ENCODE measurements at places on chromosomes 2 and 18.

DNA sequence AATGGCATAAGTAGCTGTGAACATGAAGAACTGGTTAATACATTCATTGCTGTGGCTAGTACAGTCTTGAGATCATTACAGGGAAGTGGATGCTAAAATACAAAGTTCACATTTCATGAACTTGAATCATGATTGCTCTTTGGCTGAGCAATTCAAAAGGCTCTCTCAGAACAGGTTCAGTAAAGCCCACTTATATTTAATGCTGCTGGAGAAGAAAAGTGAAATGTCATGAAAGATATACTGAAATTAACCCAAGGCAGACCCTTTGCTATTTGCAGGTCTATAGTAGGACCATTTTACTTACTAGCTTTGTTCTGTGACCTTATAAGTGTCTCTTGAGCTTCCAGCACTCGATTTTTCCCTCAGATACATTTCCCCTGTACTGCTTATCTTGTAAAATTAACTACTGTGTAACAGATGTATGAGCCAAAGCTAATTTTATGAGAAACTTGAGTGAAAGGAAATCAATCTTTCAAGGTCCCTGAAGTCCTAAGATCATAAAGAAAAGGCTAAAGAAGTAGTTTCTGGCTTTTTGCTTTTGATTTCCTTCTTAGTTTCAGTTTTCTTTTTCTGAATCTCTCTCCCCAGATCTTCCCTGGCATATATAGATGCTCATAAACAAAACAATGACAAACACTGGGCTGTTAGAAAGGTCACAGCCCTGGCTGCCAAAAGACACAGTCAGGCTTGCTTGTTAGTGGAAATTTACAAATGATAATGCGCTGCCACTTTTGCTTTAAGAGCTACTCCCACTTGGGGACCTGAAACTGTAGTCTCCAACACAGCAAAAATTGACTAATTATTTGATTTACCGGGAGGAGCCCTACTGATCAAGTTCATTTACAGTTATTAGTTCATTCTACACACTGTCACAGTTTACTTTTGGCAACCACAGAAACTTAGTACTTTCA is 132.7 kb upstream of the XPO1 start:
- DNase-seq: no peak

- no peak for DNase-seq
These were observed 24.2 kb downstream of the PLCL1 start for GRCh38 chr2:197828464-197829135.

DNA sequence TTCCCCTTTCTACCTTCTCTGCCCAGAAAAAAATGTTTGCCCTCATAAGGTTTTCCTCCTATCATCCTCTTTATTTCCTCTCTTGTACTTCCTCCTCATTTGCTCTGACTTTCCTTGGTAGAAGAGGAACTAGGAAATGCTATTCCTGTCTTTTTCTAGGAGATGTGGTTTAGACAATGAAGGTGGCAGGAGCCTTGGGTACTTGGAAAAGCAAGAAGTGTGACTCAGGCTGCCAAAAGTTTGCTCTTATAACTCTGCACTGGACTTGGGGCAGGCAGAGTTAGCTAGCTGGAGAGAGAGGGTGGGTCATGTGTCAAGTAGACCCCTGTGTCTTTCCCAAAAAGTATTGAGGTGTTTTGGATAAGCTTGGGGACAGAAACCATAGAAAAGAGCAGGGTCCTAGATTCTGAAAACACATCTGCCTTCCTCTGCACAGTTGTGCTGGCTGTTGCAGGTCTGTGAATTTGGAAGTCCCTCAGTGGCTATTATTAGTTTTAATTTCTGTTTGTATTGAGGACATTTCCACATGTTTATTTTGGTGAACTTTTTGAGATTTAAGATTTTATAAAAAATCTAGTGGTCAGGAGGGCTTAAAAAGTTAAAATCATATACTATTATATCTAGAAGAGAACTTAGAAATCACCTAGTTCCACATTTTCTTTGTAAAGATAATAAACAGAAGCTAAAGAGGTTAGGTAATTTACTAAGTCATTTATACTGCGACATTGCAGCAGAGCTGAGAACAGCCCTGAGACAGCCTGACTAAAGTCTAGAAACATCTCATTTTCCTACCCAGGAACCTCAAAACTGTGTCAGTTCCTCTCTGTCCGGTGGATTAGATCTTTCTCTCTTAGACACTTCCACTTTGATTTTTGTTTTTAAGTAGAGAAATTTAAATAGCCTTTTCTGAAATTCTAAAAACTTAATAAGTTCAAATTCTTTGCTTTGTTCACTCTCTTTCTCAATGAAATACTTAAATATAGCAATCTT is 16.0 kb downstream of the INSIG2 start:
- DNase-seq: no peak

GRCh38 chr18:57171026-57171425 is 24.1 kb downstream of the BOD1L2 start:
- DNase-seq: no peak

DNA sequence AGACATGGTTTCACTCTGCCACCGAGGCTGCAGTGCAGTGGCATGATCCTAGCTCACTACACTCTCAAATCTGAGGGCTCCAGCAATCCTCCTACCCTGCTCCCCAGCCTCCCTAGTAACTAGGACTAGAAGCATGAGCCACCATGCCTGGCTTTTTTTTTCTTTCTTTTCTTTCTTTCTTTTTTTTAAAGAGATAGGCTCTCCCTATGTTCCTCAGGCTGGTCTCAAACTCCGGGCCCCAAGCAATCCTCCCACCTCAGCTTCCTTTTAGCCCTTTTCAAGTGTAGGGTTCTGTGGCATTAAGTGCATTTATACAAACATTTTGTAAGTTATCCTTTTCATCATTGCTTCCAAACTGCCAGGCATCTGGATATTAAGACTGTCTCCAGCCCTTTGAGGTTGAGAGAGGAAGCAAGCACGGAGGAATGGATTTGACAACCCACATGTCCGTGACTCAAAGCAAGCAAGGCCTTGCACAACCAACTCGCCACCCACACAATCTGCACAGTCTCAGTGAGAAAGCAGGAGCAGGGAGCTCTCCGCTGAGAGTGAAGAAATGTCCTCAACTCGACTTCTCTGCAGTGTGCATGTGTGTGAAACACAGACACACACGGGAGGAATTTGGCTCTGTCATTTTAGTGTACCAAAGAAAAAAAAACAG is 65.6 kb downstream of the ATP8B1 start:
- no peak for DNase-seq

DNA sequence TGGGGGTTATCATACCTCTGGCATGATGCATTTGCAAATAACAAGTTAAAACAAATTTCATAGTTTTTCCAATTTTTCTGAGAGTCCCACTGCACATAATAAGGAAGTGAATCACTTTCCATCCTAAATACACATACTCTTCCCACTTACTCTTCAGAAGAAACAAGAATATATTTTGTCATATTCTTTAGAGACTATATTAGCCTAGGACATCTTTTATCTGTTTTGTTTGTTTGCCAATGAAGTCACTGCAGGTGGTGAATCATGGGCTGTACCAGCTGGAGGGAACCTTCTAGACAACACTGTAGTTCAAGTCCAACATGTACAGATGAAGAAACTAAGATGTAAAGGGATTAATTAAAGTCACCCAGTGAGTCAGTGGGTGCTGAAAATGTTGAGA is 116.8 kb downstream of the XIRP2 start:
- DNase-seq: no peak

Data from stimulated activated CD4-positive, alpha-beta T cell treated with anti-CD3 and anti-CD28 coated beads, Interleukin-4, amount 100 ng/mL, for 4 hours (primary cell).